ENCODE measurements at places on chromosomes 3 and 15. TPM values are rescaled to one million over a fixed set of nuclear protein-coding genes. Genes with fewer than 3 reads are reported as not detected.

The PP2D1 gene
- total RNA-seq: not detected

GRCh38 chr15:50970524-50970923 lies 62.0 kb downstream of the AP4E1 start:
- no peak for DNase-seq

- DNase-seq: no peak
These were observed 1116.3 kb upstream of the CADM2 start for GRCh38 chr3:83842511-83842910.

GRCh38 chr15:75791337-75791713 lies 51.9 kb upstream of the UBE2Q2 start:
- DNase-seq: no peak

DNA sequence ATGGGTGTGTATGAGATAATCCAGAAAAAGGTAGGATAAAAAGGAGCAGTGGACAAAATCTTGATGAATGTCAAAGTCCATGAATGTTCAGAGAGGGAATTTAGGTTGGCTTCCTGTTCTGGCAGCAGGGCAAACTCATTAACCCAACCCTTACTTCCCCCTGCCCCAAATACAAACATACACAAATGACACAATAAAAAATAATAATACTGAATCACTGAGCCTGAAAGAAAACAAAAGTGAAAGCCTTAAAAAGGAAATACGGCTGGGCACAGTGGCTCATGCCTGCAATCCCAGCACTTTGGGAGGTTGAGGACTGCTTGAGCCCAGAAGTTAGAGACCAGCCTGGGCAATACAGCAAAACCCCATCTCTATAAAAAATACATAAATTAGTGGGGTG lies 62.9 kb downstream of the GPR176 start:
- no peak for DNase-seq

DNA sequence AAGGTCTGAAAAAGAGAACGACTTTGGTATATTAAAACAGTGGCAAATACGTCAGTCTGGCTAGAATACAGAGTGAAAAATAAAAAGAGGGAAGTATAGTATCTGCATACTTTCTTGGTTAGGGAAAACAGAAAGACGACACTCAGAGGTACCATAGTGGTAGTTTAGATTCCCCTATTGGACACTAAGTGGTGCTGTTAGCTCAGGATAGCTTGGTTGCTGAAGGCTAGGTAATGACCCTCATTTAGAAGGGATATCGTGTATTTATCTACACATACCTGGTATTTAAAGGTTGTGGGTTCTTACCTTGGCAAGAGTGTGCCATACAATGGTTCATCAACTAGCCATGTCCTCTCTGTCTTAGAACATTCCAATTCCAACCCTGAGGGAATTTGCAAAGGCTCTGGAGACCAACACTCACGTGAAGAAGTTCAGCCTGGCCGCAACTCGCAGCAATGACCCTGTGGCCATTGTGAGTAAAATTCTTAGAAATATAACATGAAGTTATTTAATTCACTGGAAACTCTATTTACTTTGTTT lies 31.0 kb downstream of the TMOD2 start:
- DNase-seq: peak; percentile 21

DNA sequence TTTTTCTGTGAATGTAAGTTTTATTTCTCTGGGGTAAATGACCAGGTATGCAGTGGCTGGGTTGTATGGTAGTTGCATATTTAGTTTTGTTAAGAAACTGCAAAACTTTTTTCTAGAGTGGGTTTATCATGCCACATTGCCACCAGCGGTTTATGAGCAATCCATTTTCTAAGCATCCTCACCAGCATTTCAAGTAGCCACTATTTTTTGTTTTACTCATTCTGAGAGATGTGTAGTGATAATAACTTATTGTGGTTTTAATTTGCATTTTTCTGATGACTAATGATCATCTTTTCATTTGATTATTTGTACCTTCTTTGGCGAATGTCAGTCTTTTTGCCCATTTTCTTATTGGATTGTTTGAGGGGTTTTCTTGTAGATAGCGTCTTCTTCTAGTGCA lies 56.2 kb downstream of the SPRED1 start:
- no peak for DNase-seq

DNA sequence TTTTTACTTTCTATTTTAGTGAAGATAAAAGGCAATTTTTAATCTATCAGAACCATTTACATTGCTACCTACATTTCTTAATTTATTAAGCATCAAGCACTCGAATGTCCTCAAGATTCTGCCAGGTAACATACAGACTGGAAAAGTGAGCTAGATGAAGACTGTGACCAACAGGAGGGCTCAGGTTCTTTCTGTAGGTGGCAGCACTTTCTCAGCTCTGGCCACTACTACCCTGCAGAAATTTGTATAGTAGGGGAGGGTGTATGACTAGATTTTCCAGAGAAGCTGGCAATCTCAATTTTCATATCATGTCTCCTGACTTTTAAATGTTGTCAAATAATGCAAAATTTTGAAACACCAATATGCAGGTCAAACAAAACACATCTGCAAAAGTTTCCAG lies 165.0 kb upstream of the SUCLG2 start:
- no peak for DNase-seq

The SERINC4 gene
- not detected for total RNA-seq

DNA sequence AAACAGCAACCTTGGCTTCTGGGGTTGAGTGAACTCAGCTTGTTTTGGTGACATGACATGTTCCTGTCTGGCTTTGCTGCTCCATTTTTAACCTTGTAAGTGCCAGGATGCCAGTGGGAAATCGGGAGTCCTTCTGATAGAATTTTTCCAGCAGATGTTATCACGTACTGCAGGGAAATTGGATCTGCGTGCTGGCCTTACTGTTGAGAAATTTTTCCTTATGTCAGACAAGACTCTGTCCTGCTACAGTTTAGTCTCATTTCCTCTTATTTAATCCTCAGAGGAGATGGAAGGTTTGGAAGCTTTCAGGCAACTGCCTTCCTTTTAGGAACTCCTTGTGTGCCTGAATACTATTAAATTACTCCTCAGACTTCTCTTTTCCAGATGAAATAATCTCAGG lies 80.6 kb downstream of the PGPEP1L start:
- no peak for DNase-seq

The SLC28A1 gene
- total RNA-seq: not detected

- DNase-seq: no peak
These were observed 121.3 kb downstream of the CD47 start for GRCh38 chr3:107969525-107969924.

The PDE12 gene
- total RNA-seq: 25.0 TPM

The MB21D2 gene
- 8.8 TPM for total RNA-seq

- no peak for DNase-seq
These were observed 138.6 kb downstream of the FBLN2 start for GRCh38 chr3:13687517-13687943.

The PLA2G4D gene
- total RNA-seq: not detected

- no peak for DNase-seq
These were observed 66.0 kb downstream of the CGNL1 start for GRCh38 chr15:57442335-57442734.

The CISH gene
- 1.8 TPM for total RNA-seq

GRCh38 chr3:6821411-6821810 lies 39.5 kb upstream of the GRM7 start:
- no peak for DNase-seq

DNA sequence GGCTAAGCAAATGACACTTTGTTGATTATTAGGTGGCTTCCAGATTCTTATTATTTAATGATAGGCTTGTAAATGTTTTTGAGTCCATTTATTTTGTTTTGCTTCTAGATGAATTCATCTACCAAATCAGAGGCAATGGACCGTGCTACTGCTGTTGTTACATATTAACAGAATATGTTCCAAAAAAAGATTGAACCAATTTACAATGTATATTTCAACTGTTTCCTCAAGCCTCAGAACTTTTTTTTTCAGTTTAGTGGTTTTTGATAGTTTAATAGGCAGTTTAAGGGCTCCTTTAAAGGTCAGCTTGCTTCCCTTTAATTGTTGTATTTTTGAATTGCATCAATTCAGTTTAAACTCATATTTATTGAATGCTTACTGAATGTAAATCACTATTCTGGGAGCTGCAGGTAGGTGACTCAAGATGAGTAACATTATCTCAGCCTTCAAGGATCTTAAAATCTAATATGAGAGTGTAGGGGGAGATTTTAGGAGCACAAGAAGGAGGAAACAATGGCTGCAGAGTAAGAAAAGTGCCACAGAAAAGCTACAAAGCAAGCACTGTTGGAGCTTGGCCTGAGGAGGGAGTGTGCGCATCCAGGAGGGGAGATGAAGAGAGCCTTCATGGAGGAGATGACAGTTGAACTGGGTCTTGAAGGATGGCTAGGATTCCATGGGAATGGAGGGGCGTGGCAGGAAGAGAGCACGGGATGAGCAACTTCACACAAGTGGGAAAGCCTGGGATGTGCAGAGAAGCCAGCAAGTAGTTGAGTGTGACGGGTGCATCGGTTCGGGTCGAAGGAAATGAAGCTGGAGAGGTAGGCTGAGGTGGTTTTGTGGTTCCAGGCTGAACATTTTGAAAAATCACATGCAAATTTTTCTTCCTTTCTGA lies 14.7 kb downstream of the MAP2K1 start:
- peak; percentile 55 for DNase-seq

GRCh38 chr3:14552041-14552648 lies 12.0 kb upstream of the GRIP2 start:
- DNase-seq: peak; percentile 76

DNA sequence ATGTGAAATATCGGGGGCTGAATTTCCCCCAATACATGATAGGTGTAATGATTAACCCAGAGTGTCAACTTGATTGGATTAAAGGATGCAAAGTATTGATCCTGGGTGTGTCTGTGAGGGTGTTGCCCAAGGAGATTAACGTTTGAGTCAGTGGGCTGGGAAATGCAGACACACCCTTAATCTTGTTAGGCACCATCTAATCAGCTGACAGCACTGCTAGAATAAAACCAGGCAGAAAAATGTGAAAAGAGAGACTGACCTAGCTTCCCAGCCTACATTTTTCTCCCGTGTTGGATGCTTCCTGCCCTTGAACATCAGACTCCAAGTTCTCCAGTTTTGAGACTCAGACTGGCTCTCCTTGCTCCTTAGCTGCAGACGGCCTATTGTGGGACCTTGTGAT lies 247.8 kb downstream of the OTOL1 start:
- no peak for DNase-seq

GRCh38 chr15:42392309-42393024 lies 33.2 kb downstream of the CAPN3 start:
- DNase-seq: peak; percentile 48

GRCh38 chr3:5389057-5389456 lies 201.6 kb downstream of the EDEM1 start:
- no peak for DNase-seq

The CORO2B gene
- total RNA-seq: 5.9 TPM

The KLHL6 gene
- total RNA-seq: not detected

DNA sequence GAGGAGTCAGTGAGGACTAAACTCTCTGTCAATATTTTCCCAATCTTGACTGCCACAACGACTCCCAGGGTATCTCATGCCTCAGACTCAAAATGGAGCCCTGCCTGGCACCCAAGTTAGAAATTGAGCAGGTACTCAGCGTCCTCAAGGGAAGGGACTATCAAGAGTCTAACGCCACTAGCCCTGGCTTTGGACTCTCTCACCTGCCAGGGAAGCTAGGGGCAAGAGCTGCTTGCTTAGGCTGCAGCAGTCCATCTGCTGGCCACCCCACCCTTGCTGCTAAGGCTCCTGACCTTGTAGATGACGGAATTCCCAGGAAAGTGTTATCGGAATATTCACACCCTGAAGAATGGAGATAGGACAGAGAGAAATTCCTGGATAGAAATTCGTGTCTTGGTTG lies 33.0 kb downstream of the ZIC4 start:
- DNase-seq: no peak

DNA sequence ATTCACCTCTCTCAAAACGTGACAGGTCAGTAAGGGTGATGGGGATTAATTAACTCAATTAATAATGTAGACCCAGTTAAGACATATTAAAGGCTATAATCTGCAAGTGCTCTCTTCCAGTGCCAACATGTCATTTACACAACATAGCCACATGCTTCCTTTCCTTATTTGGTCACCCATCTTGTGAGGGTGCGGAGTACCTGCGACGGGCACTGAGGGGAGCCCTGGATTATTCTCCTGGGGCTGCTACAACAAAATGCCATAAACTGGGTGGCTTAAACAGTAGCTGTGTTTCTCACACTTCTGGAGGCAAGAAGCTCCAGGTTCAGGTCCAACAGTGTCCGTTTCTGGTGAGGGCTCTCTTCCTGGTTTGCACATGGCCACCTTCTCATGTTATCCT lies 157.4 kb upstream of the LRTM1 start:
- DNase-seq: no peak

DNA sequence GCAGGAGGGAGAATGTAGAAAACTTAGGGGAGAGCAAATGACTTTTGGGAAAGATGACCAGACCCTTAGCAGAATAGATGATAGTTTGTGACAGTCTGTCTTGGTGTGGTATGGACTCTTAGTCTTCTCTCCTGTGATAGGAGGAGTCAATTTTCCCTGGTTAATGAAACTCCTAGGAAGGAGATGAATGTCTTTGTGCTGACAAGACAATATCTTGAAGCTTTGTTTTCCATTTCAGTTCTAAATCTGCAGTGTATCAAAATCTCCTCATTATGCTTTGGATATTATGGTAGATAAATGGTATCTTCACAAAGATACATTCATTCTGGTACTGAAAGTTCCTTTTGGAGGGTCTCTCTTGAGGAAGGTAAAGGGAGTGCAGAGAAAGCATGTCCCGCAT lies 77.8 kb upstream of the ZNF717 start:
- DNase-seq: no peak

The CD47 gene
- 93.7 TPM for total RNA-seq

The SEMA4B gene
- 18.1 TPM for total RNA-seq

The RPP25 gene
- 14.9 TPM for total RNA-seq

DNA sequence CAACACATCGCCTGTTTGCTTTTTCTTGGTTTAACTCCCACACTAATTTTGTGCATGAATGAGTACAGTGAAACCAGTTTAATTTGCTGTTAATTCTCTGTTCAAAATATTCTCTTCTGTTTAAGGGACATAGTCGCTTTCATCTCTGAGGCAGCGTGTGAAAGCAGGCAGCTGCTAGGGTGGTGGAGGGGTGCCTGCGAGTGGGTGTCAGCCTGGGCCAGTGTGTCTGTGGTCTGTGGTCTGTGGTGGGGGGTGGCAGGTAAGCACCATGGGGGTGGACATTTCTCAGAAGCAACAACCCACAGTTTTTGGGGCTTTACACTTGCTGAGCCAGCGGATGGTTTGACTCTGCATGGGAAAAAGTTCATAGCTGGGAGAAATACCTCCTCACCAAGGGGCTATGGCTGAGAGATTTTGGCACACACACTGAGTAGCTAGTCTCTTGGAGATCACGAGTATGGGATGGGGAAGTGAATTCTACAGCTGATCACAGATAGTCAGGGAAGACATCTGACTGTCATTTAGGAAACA lies 109.2 kb downstream of the EPHB1 start:
- no peak for DNase-seq

The ISLR gene
- 2.5 TPM for total RNA-seq

DNA sequence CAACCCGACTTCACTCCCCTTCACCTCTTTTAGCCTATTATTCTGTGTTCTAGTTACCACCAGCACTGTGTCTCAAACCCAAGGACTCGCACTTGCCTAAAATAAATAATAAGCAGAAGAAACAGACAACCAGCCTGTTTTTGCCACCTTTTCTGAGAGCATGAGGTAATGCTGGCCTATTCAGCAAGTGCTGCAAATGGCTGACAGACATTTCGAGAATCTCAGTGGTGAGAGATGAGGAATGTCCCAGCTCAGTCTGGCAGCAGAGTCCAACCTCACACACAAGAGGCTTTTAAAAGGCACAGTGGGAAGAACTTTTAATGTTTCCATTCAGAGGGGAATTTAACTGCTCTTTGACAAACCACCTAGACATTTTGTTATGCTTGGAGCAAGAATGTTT lies 143.3 kb upstream of the GMNC start:
- DNase-seq: no peak

The ITIH1 gene
- total RNA-seq: not detected

Data from RPMI7951 (cell line).